ENCODE measurements at places on chromosomes 1 and 21.
A peak's percentile ranks its signal among the peaks of the same experiment; 100 is the strongest.

- no peak for DNase-seq
Measured at GRCh38 chr1:41481109-41481775, 3.2 kb downstream of the EDN2 start.

GRCh38 chr1:6393400-6394187 is at the start of gene ACOT7:
TSS of gene ACOT7 (minus strand) at chr1:6393767. CDS start at chr1:6393399, 368 bp downstream.
- DNase-seq: peak; percentile 91

DNA sequence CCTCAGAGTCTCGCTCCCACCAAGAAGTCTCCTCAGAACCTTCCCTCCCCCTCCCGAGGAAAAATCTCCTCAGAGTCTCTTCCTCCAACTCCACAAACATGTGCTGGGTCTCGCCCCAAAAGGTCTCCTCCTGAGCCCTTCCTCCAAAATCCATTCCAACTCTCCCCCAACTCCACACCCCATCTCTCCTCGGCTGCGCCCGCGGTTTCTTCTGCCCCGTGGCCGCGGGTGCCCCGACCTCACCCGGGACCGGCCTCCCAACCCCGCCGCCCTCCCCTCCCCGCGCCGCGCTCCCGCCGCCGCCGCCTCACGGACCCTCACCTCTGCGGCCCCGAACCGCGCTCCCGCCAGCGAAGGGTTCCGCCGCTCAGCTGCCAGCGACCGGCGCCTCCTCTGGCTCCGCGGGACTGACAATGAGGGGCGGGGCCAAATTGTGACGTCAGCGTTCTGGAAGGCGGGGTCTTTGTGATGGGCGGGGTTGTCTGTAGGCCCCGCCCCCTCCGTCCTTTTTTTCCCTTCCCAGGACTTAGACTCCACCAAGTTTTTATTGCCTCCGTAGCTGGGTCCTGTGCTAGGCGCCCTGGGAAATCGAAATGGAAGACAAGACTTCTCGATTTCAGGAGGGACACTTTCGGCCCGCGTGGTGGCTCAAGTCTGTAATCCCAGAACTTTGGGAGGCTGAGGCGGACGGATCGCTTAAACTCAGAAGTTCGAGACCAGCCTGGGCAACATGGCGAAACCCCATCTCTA is at the start of gene LUZP1:
LUZP1 (minus strand) TSS at position 412 of the 750 bp plus-strand sequence.
- DNase-seq: peak; percentile 85

GRCh38 chr1:44808063-44808937 is at the start of gene BTBD19:
TSS of gene BTBD19 (plus strand) at chr1:44808523. CDS start at chr1:44808821, 298 bp downstream.
- DNase-seq: peak; percentile 82

All from globus pallidus (tissue), 1 donor.